Tibial artery (tissue), 4 donors: ENCODE measurements at places on chromosomes 6 and 20.

DNA sequence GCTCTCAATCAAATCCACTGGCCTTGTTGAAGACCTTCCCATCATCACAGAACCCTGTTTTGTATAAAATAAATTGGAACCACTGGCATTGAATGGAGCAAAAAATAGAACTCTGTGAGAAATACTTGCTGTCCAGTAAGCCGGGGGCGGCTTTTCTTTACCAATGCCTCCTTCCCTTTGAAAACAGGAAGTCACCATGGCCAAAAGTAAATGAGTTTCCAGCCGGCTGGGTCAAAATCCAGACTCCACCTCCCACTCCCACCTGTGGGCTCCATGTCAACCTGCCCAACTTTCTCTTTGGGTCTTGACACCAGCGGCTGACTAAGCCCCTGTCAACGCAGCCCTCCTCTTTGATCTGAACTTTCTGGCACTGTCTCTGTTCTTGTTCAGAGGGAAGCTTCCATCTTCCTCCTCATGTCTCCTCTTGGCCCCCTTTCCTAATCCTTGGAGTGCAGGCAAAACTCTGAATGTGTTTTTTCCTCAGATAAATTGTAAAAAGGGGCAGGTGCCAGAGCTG lies 95.2 kb downstream of the TFAP2C start:
- no peaks in the 10 kb centered on the region for H3K4me1 ChIP-seq
- H3K27ac ChIP-seq = no peak overlapping the region
- H3K36me3 ChIP-seq = no peaks in the 10 kb centered on the region
- no peak overlapping the region for H3K4me3 ChIP-seq

- H3K36me3 ChIP-seq = no peaks in the 10 kb centered on the region
- H3K4me1 ChIP-seq = no peaks in the 10 kb centered on the region
- no peak for DNase-seq
- no peaks in the 10 kb centered on the region for H3K27me3 ChIP-seq
- no peak overlapping the region for H3K4me3 ChIP-seq
- no peak overlapping the region for H3K27ac ChIP-seq
These were observed 43.5 kb downstream of the ANKRD60 start for GRCh38 chr20:58184984-58185383.

GRCh38 chr20:56762401-56762800 lies 133.3 kb downstream of the TFAP2C start:
- no peak for DNase-seq
- H3K27me3 ChIP-seq = no peaks in the 10 kb centered on the region
- no peaks in the 10 kb centered on the region for H3K4me1 ChIP-seq
- no peak overlapping the region for H3K27ac ChIP-seq
- H3K4me3 ChIP-seq = no peak overlapping the region
- no peaks in the 10 kb centered on the region for H3K36me3 ChIP-seq

- H3K36me3 ChIP-seq = no peaks in the 10 kb centered on the region
- peak overlapping the region; percentile 23 for H3K4me3 ChIP-seq
- H3K4me1 ChIP-seq = no peaks in the 10 kb centered on the region
- no peaks in the 10 kb centered on the region for H3K27me3 ChIP-seq
- DNase-seq = peak; percentile 80
These were observed 465.2 kb upstream of the CITED2 start for GRCh38 chr6:139839506-139840156.

DNA sequence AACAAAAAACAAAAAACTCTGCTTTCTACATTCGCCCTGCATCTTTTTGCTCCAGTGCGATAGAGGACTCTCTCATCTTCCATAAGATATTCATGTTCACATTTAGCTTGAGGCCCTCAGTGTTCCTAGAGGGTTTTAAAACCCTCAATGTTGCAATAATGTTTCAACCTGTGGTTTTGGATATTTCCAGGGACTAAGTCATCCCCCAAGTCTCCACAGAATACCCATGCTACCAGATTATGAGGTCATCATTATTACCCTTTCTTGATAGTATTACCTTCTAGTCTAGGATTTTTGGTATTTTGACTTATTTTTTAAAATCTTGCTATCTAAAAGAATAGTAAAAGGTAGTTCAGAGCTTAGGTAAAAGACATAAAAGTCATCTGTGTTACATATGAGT lies 480.5 kb upstream of the ID4 start:
- H3K36me3 ChIP-seq = no peaks in the 10 kb centered on the region
- no peak for DNase-seq
- H3K4me3 ChIP-seq = no peak overlapping the region

GRCh38 chr20:1820138-1821079 lies 74.8 kb upstream of the SIRPA start:
- peaks cover 22% of the 10 kb centered on the region for H3K4me1 ChIP-seq
- H3K27ac ChIP-seq = no peak overlapping the region
- no peak overlapping the region for H3K4me3 ChIP-seq

- DNase-seq = no peak
- H3K4me1 ChIP-seq = no peaks in the 10 kb centered on the region
- no peak overlapping the region for H3K27ac ChIP-seq
- H3K36me3 ChIP-seq = peaks cover 34% of the 10 kb centered on the region
- no peaks in the 10 kb centered on the region for H3K27me3 ChIP-seq
These were observed 63.8 kb upstream of the DYNLRB1 start for GRCh38 chr20:34452281-34452982.

GRCh38 chr20:55882910-55883309 lies 122.4 kb downstream of the CBLN4 start:
- no peak overlapping the region for H3K4me3 ChIP-seq
- DNase-seq = no peak
- no peaks in the 10 kb centered on the region for H3K27me3 ChIP-seq
- no peaks in the 10 kb centered on the region for H3K4me1 ChIP-seq
- no peak overlapping the region for H3K27ac ChIP-seq

- no peak overlapping the region for H3K4me3 ChIP-seq
- no peaks in the 10 kb centered on the region for H3K36me3 ChIP-seq
- no peak overlapping the region for H3K27ac ChIP-seq
- H3K4me1 ChIP-seq = peaks cover 14% of the 10 kb centered on the region
These were observed 995 bp downstream of the RSPO4 start for GRCh38 chr20:1001116-1001515.

DNA sequence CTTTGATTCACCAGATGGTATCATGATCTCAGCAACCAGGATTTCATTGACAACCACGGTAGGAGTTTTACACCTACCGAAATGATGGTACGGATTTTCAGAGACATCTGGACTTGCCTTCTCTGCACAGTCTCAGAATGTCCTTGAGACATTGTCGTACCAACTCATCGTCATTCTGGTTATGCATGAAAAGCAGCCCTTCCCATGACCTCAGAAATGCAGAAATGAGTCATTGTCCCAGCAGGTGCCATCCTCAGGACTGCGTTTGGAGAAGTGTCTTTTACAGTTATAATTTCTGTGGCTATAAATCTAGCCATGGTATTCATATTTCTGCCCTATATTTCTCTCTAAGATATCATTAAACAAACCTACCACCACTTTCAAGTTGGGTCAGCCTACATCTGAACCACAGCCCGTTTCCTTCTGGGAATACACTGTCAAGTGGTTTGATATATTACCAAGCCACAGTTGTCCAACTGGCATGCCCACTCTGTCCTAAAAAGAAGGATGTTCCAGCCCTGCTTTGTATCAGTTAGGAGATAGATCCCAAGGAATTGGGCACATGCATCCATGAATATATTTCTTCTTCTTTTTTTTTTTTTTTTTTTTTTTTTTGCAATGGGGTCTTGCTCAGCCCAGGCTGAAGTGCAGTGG lies 7.5 kb upstream of the BFSP1 start:
- H3K4me1 ChIP-seq = peaks cover 39% of the 10 kb centered on the region
- no peaks in the 10 kb centered on the region for H3K36me3 ChIP-seq
- no peak for DNase-seq
- H3K4me3 ChIP-seq = no peak overlapping the region
